Neural progenitor cell (in vitro differentiated cells): ENCODE measurements at places on chromosomes 11 and 22.

GRCh38 chr11:18081551-18081950 is 24.3 kb downstream of the SAAL1 start:
- DNase-seq = no peak

DNA sequence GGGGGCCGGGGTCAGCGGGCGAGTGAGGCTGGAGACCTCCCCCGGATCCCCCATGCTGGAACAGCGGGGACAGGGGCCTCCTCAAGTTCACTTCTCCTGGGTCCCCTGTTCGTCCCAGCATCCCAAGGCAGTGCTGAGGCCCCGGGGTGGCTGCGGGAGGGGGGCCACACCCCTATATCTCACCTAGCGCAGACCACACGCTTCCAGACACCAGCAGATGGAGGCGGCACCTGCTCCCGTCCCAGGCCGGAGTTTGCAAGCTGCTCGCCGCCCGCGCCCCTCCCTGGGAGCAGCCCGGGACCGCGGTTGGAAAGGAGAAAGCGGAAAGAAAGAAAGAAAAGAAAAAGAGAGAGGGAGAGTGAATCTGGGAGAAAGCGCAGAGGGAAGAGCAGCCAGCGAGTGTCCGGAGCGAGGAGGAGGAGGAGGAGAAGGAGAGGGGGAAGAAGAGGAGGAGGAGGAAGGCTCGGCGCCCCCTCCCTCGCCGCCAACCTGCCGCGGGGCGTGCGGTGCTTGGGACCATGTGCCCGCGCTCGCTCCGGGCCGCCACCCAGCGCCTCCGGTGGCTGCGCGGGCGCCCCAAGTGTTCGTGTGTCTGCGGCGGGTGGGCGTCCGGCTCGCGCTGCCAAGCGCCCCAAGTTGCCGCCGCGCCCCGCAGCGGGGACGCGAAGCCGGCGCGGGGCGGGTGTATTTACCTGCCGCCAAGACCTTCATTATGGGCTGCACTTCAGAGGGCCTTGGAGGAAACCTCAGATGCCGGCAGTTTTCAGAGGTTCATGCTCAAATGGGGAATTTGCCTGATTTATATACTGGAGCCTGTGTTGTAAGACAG is at the start of gene LIF:
TSS of gene LIF (minus strand) at position 775 of the 829 bp plus-strand sequence. CDS start at position 711, 64 bp downstream.
- DNase-seq = peak; percentile 60

DNA sequence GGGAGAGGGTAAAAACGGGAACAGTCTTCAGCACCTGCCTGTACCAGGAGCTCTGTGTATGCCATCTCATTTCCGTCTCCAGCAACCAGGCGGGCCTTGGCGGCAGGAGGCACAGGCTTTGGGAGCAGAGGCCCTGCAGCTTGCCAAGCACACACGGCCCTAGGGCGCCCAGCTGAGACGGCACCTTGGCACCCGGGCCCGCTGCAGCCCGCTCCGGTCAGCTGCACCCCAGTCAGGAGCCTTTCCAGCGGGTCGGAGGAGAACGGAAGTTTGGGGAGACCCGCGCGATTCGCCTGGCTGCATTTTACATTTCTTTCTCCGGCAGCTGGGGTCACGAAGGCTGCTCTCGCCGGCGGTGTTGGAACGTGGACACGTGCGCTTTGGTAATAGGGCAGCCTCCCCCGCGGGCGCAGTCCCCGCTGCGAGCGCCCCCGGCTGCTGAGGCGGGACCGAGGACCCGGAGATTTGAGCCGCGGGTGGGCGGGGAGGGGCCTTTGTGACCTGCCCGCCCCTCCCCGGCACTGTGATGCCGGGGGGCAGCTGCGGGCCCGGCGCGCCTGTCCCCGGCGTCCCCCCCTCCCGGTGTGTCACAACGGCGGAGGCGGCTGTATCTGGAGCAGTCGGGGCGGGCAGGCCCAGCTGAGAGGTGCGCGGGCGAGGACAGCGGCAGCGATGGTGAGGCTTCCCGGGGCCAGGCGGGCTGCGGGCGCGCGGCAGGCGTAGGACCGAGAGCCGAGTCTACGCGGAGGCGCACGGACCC is at the start of gene TUBA8:
TSS of gene TUBA8 (plus strand) at position 616 of the 760 bp plus-strand sequence. CDS start at position 673, 57 bp downstream.
- peak; percentile 72 for DNase-seq

DNA sequence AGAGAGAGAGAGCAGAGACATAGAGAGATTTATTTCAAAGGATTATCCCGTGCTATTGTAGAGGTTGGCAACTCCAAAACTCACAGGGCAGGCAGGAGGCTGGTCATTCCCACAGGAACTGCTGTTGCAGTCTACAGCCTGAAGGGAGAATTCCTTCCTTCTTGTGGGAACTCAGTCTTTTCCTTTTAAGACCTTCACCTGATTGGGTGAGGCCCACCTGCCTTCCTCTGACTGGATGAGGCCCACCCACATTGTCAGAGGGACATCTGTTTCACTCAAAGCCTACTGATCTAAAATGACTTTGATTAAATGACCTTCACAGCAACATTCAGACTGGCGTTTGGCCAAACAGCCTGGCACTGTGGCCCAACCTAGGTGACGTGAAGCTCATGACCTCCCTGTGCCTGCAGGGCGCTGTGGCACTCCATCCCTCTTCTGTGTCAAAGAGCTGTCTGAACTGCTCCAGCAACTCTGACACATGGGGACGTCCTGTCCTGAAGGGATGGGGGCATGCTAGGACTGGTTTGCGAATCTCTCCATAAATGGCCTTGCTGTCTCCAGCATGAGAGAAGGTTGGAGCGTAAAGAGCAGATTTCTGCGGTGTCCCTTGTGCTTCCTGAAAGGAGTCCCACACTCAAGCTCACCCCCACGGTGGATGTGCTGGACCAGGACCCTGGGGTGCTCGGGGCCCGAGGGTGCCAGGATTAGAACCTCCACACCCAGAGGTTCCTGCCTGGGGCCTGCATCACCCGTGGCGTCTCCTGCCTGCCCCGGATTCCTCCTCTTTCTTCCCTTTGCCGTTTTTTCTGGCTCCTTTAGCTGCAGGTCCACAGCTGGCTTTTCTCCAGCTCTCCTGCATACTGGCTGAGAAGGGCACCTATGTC is 20.7 kb downstream of the KRTAP5-5 start:
- no peak for DNase-seq

GRCh38 chr11:63756919-63757761 is 11.4 kb downstream of the ZFTA start:
- DNase-seq = no peak

GRCh38 chr22:29156507-29156906 is 49.2 kb upstream of the EMID1 start:
- DNase-seq = peak; percentile 64

DNA sequence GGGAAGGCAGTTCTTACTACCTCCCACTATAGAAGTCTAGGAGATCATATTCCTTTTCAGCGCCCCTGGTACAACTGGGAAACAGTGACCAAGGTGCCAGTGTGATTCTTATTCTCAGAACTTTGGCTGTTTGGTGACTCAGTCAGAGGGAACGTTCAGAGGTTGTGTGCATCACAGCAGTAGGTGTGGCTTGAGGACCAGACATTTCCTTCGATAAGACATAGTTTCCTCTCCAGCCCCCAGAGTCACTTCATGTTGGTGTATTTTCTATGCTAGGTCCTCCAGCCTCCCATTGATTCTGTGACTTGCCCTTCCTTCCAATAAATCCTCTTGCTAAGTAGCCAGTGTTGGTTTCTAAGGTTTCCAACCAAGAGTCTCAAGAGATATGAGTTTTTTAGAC is 171.9 kb upstream of the MPPED2 start:
- no peak for DNase-seq

DNA sequence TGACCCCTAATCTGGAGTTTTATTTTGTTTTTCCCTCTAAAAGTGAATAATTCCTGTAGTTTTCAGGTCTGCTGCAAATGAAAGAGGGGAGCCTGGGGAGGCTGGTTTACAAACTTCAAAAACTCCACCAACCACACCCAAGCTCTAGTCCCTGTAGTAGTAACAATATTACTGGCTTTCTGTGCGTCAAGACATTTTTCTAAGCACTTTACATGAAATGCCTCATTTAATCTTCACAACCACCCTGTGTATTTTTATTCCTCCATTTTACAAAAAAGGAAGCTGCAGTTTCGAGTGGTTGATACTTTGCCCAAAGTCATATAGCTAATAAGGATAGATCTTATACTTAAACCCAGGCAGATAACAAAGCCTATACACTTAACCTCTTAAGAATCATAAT is 23.5 kb downstream of the CTNND1 start:
- no peak for DNase-seq

GRCh38 chr22:36331306-36331911 is 56.4 kb downstream of the MYH9 start:
- no peak for DNase-seq

GRCh38 chr22:34784056-34784455 is 281.9 kb upstream of the ISX start:
- no peak for DNase-seq

GRCh38 chr22:20246368-20247009 is 21.6 kb downstream of the RTN4R start:
- peak; percentile 65 for DNase-seq

DNA sequence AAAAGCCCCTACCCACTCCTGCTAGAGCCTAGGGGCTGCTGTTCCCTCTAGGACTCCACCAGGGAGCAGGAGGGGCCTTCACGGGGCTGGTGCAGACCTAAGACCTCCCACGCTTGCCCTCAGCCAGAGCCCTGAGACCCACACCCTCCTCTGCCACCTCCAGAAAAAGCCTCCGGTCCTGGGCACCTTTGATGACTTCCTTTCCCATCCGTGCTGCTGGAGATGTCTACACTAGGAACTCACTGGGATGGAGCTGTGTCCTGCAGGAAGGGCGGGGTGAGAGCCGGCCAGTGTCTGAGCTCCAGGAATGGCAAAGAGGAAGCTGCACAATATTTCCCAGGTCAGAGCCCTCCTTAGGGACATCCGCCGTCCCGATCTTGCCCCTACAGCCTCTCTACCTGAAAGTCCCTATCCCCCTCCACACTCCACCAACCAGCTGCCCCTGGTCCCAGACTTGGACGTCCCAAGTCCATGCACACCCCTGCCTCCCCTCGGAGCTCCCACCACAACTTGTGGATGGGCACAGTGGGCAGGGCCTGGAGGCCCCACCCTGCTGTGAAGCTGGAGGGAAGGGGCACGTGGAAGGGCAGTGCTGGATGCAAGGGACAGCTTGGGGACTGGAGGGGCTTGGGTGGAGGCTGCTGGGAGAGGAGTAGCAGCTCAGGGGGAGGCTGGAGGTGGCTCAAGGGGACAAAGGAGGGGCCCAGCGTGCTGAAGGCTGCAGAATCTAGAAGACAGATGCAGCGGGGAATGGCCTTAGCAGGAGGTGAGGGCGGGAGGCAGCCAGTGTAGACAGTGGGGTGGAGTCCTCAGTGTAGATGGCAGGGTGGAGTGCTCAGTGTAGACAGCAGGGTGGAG is 13.5 kb upstream of the LRP5 start:
- DNase-seq = no peak

DNA sequence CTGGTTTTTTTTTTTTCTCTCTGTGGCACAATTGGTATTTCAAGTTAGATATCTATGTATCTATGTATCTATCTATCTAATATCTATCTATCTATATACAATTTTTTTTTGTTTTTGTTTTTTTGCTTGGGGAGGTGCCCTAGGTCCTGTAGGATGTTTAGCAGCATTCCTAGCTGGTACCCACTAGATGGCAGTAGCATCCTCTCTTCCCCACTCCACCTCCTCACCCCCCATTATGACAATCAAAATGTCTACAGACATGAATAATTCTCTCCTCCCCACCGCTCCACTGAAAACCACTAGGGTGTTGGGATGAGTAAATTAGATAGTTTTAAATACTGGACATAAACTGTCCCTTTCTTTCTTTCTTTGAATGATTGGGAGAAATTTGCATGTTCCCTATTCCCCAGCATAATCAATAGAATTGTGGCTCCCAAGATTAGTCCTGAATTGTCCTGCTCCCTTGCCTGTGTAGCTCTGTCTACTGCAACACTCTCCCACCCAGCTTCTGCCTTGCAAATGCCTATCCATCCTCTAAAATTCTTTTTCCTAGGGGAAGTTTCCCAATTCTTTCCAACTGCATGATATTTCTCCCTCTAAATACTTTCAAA is 1152.4 kb downstream of the LRRC4C start:
- DNase-seq = peak; percentile 65

- DNase-seq = no peak
Measured at GRCh38 chr22:46078241-46079092, 71.9 kb upstream of the PPARA start.

DNA sequence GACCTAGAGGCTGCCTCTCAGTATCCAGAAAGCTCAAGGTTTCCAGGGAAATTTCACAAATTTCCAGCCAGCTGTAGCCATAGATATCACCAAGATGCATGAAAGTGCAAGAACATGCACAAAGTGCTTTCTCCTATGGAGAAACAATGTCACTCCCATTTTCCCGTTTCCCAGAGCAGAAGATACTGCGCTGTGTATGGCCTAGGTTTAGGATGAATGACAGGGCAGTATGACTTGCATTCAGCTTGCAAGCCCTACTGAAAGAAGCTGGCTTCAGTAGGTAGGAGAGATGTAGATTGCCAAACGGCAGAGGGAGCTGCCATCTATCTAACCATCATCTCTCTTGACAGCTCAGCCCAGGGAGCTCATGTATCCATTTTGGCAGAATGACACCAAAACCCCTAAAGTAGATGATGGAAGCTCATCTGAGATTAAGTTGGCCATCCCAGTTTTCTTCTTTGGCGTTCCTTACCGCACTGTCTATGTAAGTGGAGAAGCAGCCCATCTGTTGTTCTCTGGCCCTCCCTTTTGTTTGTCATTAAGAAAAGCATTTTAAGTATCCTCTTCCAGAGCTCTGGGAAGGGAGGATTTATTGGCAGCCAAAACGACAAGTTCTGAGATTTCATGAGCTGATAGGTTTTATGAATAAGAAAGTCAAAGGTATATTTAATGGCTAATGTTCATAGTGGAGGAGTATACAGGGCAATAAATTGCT is 4.6 kb downstream of the TECTA start:
- DNase-seq = no peak

- no peak for DNase-seq
Measured at GRCh38 chr11:2507212-2507901, 62.5 kb downstream of the KCNQ1 start.

DNA sequence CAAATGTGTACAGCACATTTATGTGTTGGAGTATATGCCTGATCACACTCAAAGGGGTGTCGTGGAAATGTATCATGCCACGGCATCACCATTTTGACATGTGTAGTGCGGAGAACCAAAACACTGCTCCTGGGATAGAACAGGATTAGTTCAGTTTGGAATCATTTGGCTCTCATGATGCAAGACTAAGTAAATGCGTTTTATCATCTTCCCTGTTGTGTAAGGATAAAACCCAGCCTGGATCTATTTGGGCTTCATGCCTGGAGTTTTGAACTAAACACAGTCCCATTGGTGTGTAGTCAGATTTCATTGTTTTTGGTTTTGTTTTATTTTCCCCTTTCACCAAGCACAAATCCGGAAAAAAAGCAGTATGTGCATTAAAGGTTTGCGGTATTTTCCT is 574.3 kb downstream of the NTM start:
- no peak for DNase-seq

- peak; percentile 77 for DNase-seq
Measured at GRCh38 chr11:109697140-109697843, 275.3 kb downstream of the C11orf87 start.

- no peak for DNase-seq
Measured at GRCh38 chr11:67582011-67582410, 1.6 kb upstream of the GSTP1 start.

GRCh38 chr11:15931497-15931896 is 424.8 kb downstream of the SOX6 start:
- DNase-seq = no peak

- no peak for DNase-seq
Measured at GRCh38 chr11:125343086-125343717, 152.9 kb downstream of the FEZ1 start.
